ENCODE measurements at places on chromosomes 3 and 15. TPM values are rescaled to one million over a fixed set of nuclear protein-coding genes. Genes with fewer than 3 reads are reported as not detected.

DNA sequence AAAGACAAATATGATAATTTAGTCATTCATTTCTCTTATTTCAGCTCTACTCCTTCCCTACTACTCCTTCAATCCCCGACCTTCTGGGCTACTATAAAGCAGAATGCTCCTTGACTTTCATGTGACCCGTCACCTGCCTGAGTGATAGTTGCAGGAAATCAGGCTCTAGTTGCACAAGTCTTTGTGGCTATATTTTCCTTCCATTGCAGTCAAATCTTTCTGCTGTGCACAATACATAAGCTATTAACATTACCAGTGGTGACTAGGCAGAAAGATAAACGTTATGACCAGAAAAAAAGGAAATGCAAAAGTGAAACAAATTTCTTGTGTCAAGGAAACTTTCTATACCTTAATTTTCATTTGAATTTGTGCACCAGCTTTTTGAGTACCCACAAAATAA, 2.3 kb downstream of the SUCNR1 start:
- H3K27ac ChIP-seq = no peak overlapping the region
- no peaks in the 10 kb centered on the region for H3K36me3 ChIP-seq
- DNase-seq = no peak
- H3K4me3 ChIP-seq = no peak overlapping the region

GRCh38 chr3:155350571-155350970, 57.1 kb upstream of the STRIT1 start:
- peaks cover 3% of the 10 kb centered on the region for H3K27me3 ChIP-seq
- H3K36me3 ChIP-seq = no peaks in the 10 kb centered on the region
- H3K27ac ChIP-seq = no peak overlapping the region
- DNase-seq = no peak

GRCh38 chr3:16227566-16227965, 37.2 kb downstream of the DPH3 start:
- no peak overlapping the region for H3K27ac ChIP-seq
- no peak for DNase-seq
- H3K4me3 ChIP-seq = no peak overlapping the region
- no peaks in the 10 kb centered on the region for H3K36me3 ChIP-seq

DNA sequence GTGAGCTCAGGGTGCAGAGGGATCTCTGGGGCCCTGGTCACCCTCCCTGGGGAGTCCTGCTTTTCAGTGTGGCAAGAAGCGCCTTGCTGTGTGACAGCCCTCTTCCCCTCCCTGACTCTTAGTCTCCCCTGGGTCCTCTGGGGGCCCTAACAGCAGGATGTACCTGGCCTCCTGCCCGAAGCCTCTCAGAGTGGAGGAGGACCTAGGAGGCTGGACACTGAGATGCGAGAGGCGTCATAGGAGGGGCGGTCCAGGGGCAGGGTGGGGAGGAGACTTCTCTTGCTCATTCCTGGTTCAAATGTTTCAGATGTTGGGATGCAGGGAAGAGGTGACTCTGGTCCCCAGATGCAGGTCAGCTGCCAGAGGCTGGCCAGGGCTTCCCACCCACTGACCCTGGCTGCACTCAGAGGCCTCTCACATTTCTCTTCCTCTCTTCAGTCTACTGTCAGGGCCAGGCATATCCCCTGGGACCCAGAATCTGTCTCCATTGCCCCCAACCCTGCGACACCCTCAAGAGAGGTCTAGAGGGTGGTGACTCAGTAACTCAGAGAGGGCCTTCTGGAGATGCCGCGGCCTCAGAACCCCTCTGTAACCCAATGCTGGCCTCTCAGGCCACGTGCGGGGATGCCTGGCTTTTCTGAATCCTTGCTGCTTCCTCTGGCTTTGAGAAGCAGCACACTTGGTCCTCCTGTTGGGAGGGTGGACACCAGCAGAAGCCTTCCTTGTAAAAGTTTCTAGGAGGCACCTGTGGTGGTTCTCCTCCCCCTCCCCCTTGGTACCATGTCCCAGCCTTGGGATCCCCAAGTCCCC, 25.9 kb downstream of the SNX33 start:
- no peak for DNase-seq
- no peak overlapping the region for H3K4me3 ChIP-seq
- peak overlapping the region; percentile 71 for H3K27ac ChIP-seq
- H3K4me1 ChIP-seq = peaks cover 5% of the 10 kb centered on the region
- no peaks in the 10 kb centered on the region for H3K27me3 ChIP-seq

GRCh38 chr15:81195339-81195864, 1.3 kb upstream of the IL16 start:
- H3K4me3 ChIP-seq = no peak overlapping the region
- no peaks in the 10 kb centered on the region for H3K36me3 ChIP-seq
- DNase-seq = no peak

- H3K4me3 ChIP-seq = peak overlapping the region; percentile 40
- H3K27ac ChIP-seq = peak overlapping the region; percentile 86
- DNase-seq = no peak
- no peaks in the 10 kb centered on the region for H3K27me3 ChIP-seq
Measured at GRCh38 chr3:97901313-97902248, 70.7 kb downstream of the RIOX2 start.

DNA sequence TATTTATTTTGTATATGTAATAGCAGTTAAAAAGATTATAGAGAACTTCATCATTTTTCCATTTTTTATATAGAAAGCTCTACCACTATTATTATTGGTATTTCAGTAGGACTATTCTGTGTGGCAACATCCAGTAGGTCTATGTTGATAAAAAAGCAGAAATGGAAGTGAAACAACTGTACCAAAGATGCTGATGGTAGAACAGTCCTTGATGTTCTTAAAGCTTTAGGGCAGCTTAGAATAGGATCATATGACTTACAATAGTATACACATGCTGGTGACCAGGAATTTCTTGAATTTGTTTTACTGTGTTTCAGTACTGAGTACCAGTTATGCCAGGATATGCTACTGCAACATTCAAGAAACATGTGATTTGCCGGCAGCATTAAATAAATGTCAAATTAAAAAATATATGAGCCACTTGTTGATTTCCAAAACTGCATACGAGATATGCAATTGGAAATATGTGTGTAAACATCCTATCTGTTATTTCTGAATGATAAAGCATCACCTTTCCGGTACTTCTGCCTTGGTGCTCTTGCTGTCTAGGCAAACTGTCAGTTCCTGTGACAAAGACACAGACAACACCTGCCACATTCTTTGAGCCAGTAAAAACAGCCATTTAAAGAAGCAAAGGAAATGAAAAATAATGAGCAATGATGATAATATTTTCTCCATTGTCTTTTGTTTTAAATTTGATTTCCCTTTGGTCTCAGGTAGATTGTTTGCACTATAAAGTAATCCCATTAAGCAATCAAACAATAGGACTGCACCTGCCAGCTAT, 649.2 kb downstream of the ZPLD1 start:
- DNase-seq = no peak
- no peak overlapping the region for H3K27ac ChIP-seq
- H3K4me1 ChIP-seq = peaks cover 6% of the 10 kb centered on the region
- no peaks in the 10 kb centered on the region for H3K36me3 ChIP-seq
- no peak overlapping the region for H3K4me3 ChIP-seq

DNA sequence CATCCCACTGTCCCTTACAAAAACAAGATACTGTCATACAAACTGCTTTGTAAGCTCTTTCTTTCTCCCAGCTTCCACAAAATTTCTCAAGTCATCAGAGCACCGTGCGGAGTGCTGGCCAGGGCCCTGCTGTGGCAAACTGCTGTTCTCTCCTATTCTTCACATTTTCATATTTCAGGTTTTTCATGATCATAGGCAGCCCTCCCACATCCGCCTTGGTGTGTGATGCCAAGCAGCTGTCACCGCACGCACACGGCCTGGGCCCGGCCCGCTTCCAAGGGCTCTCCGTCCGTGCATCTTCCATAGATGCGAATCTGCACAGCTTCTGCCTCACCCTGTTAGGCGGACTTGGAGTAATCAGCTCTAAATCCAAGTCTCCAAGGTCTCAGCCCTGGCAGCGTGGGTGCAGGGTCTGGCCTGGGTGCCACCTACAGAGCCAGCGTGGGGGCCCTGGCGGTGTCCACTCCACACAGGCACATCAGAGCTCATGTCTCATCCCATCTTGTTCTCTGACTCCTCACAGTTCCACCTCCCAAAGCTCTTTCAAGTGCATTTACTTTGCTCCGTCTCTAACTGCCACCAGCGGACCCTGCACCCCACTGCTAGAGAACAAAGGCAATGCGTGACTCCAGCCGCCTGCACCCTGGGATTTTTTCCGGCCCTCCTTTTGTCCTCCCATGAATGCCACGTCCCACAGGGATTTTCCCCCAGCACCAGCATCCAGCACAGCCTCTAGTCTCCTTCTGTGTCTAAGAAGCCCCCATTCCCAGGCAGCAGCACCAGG, 27.2 kb downstream of the CYFIP1 start:
- no peak overlapping the region for H3K4me3 ChIP-seq
- H3K36me3 ChIP-seq = peaks cover 3% of the 10 kb centered on the region
- DNase-seq = no peak

DNA sequence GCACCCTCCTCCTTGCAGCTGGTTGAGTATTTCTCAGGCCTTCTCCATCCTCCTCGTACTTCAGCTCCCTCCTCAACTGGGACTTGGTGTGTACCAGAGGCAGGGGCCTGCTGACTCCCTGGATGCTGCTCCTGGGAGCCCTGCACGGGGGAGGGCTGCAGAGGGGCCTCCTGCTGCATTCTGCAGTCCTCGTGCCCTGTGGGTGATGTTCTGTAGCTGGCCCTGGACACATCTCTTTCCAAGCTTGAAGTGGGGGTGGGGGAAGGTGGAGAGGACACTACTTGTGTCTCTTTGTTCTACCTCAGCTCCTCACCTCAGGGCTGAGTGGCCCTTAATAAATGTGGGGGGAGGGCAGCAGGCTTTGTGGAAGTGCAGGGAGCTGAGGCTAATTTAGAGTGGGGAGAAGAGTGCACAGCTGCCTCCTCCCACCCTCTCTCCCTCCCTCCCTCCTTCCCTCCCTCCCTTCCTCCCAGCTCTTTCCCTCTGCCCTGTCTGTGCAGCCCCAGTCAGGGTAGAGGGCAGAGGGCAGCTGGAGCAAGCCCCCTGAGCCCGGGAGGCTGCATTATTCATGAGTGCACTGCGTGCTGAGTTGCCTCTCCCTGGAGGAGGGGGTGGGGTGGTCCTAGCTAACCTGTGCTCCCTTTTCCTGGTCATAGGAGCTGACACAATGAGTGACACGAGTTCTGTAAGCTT, 3.7 kb upstream of the GRM2 start:
- H3K36me3 ChIP-seq = no peaks in the 10 kb centered on the region
- no peak overlapping the region for H3K27ac ChIP-seq
- H3K27me3 ChIP-seq = peaks cover 15% of the 10 kb centered on the region
- no peak overlapping the region for H3K4me3 ChIP-seq
- no peaks in the 10 kb centered on the region for H3K4me1 ChIP-seq

GRCh38 chr15:64503197-64503596, 42.8 kb downstream of the ZNF609 start:
- no peak for DNase-seq
- H3K4me3 ChIP-seq = peak overlapping the region; percentile 51
- H3K27ac ChIP-seq = peak overlapping the region; percentile 61
- peaks cover 27% of the 10 kb centered on the region for H3K36me3 ChIP-seq
- H3K27me3 ChIP-seq = no peaks in the 10 kb centered on the region

DNA sequence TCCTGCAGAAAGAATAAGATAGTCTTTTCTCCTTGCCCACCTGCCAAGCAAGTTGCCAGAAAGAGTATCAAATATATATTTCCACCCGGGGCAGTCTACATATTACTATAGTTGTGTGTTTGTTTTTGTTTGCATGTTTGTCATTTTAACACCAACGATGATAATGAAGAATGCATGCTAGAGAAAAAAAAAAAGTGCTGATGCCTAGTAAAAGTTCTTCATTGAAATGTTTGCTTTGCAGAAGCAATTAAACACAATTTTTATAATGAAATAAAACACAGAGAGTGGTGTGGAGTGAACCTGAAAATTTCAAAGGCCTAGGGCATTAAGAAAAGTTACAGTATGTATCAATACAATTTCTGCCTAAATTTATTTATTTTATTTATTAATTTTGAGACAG, 2.5 kb upstream of the PCLAF start:
- peaks cover 14% of the 10 kb centered on the region for H3K36me3 ChIP-seq
- H3K27ac ChIP-seq = no peak overlapping the region
- H3K4me1 ChIP-seq = peaks cover 28% of the 10 kb centered on the region
- no peak overlapping the region for H3K4me3 ChIP-seq

- DNase-seq = no peak
- no peaks in the 10 kb centered on the region for H3K36me3 ChIP-seq
- H3K4me3 ChIP-seq = no peak overlapping the region
- no peak overlapping the region for H3K27ac ChIP-seq
Measured at GRCh38 chr3:190378240-190378891, 9.6 kb upstream of the CLDN16 start.

DNA sequence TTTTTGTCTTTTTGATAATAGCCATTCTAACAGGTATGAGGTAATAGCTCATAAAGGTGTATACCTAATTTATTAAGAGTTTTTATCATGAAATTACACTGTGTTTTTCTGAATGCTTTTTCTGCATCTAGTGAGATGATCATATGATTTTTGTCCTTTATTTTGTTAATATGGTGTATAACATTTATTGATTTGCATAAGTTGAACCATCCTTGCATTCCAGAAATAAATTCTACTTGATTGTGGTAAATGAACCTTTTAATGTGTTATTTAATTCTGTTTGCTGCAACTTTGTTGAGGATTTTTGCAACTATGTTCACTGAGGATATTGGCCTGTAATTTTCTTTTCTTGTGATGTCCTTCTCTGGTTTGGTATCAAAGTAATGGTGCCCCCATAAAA, 28.0 kb upstream of the PCSK6 start:
- H3K4me1 ChIP-seq = peaks cover 6% of the 10 kb centered on the region
- DNase-seq = no peak
- no peak overlapping the region for H3K4me3 ChIP-seq

DNA sequence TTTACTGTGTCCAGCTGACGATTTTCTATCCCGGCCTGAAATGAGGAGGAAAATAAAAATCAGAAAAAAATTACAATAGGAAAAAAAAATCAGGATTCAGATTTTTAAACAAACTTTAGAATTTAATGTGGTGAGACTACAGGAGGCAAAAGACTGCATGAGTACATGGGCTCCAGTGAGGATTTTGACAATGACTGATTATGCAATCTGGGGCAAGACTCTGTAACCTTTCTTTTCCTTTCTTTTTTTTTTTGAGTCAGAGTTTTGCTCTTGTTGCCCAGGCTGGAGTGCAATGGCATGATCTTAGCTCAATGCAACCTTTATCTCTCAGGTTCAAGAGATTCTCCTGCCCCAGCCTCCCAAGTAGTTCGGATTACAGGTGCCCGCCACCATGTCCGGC, 29.9 kb downstream of the SPG11 start:
- no peak for DNase-seq
- H3K36me3 ChIP-seq = peaks cover 24% of the 10 kb centered on the region
- no peaks in the 10 kb centered on the region for H3K4me1 ChIP-seq
- no peaks in the 10 kb centered on the region for H3K27me3 ChIP-seq
- H3K4me3 ChIP-seq = no peak overlapping the region

GRCh38 chr3:168612671-168613070, 516.9 kb upstream of the GOLIM4 start:
- H3K27ac ChIP-seq = no peak overlapping the region
- DNase-seq = no peak
- H3K4me1 ChIP-seq = peaks cover 5% of the 10 kb centered on the region
- no peaks in the 10 kb centered on the region for H3K36me3 ChIP-seq
- H3K27me3 ChIP-seq = no peaks in the 10 kb centered on the region

ANKRD34C gene
- not detected for total RNA-seq

CHST14 gene
- 12.7 TPM for total RNA-seq

C15orf39 gene
- total RNA-seq = 70.3 TPM

All from type B pancreatic cell (in vitro differentiated cells).